Activated T-cell treated with anti-CD3 and anti-CD28 coated beads for 24 hours (primary cell): ENCODE measurements at places on chromosomes 5 and 9.

GRCh38 chr5:138408023-138408422, 30.8 kb upstream of the REEP2 start:
- no peak for DNase-seq

DNA sequence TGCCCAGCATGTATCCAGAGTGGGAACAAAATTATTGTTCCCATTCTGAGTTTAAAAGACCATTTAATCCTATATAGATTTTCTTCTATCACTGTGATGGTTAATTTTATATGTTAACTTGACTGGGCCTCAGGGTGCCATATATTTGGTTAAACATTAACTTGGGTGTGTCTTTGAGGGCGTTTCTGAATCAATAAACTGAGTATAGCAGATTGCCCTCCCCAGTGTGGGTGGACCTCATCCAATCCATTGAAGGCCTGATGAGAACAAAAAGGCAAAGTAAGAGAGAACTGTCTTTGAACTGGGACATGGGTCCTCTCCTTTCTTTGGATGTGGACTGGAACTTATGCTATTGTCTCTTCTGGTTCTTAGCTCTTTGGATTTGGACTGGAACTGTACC, 17.3 kb downstream of the RIOK2 start:
- DNase-seq = no peak

DNA sequence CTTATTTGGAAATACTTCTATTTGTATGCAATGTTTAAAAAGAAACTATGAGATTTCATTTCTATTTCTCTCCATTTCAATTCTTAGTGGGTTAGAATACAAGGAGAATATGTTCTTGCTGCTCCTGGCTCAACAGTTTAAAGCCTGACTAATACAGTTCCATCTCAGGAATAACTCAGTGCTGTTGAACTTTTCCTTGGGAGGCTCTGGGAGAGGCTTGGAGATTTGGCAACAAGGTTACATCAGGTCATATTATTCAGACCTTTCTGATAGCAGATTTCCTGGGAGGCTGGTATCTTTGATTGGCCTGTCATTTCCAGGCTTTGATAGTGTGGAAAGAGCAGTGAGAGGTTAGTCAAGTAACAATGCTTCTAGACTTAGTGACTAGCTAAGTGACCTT, 481.7 kb upstream of the KLF4 start:
- DNase-seq = no peak

DNA sequence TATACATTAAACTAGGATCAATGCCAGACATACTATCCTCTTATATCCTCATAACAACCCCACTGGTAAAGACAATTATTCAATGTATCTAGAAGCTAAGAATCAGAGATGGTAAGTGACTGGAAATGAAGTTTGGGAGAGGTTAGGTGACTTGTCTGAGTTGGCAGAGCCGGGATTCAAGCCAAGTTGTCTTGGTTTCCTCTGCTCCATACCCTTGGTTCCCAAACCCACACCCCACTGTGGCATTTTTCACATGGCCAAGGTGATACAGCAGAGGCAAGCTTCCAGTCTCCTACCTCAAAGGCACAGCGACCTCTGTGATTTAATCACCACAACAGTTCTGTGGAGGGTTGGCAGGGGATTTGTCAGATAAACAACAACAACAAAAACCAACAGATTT, 34.7 kb upstream of the ADRB2 start:
- no peak for DNase-seq

- DNase-seq = no peak
Observed at GRCh38 chr9:125745018-125745417, 2.2 kb upstream of the PBX3 start.

GRCh38 chr5:61115968-61116367, 46.3 kb downstream of the SMIM15 start:
- DNase-seq = no peak

GRCh38 chr9:33221568-33221884, 18.4 kb upstream of the SPINK4 start:
- DNase-seq = no peak

GRCh38 chr5:10289991-10290390, 17.7 kb downstream of the CMBL start:
- no peak for DNase-seq

DNA sequence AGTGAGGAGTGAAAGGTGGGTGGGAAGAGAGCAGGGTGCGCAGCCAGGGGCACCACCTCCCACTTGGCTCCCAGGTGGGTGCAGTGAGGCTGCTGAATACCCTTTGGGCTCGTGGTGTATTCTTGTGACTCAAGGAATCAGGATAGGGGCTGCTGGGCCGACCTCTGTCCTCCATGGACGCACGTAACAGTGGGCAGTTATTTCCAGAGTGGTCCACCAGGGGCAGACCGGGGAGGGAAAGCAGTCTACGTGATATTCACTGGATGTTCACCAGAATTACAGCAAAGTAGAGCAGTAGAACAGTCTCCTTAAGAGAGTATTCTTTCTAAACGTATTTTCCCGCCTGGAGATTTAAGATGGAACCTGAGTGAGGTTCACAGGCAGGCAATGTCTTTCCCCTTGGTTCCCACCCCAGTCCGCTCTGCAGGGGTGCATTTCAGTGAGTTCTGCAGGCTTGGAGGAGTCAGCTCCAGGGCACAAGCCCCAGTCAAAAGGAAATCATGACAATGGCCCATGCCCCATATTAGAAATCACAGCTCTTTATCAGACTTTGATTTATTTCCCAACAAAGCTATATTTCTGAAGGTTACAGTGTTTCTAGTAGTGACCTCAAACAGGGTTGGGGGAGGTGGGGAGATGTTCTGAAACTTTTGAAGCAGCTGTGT, 88.7 kb downstream of the SYK start:
- no peak for DNase-seq

- DNase-seq = peak; percentile 51
Observed at GRCh38 chr9:95724253-95724991, 151.1 kb upstream of the ERCC6L2 start.

DNA sequence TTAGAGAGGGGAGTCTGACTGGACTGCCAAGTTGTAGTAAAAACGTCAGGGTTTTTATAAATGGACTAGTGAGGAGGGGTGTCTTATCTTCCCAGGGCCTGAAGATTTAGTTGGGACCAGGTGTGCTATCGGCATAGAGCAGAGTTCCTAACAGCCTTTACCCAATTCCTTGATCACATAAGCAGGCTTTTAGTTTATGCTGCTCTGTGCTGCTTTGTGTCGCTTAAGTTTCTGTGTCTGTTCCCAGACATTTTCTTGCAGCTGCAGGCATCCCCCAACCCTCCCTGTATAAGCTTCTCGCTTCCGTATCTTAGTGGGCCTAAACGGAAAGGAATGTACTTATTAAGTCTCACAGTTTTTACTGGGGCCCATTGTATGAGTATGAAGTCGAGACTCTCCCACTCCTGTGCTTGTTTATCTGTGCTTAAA, 2.6 kb upstream of the SMC5 start:
- DNase-seq = no peak

DNA sequence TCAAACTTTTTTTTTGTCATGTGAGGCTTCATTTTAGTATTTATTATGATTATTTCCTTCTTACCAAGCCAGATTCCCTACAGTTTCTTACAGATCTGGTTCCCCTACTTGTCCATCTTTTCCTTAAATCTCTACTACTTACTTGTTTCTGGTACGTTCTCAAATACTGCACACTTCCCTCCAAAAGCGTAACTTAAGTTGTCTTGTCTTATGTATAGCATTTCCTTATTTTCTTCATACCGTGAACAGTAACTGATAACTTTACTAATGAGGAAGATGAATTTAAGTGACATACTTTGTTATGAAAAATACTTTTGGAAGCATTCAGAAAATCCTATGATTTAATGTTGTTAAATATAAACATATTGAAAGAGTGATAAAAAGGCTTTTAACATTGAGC, 67.3 kb downstream of the PARP8 start:
- no peak for DNase-seq

GRCh38 chr5:87138091-87138805, 129.4 kb upstream of the RASA1 start:
- DNase-seq = no peak
